Calu3 (cell line): ENCODE measurements at places on chromosomes 13 and 19. TPM values are rescaled to one million over a fixed set of nuclear protein-coding genes. Genes with fewer than 3 reads are reported as not detected.

DNA sequence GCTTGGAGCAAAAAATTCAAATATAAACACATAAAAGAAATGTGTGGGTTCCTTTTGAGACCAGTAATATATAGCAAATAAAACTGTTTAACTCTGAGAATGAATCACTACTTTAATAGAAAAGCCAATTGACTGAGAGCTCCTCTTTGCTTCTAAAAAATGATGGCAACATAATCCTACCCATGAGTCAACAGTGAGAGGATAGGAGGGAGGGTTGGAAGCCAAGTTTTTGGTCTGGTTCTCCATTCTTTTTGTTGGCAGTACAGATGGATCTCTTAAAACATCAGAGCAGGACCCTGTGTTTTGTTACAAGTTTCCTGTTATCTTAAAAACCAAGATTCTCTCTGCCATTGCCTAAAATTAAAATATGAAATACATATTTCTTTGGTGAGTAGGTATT, 50.0 kb upstream of the POSTN start:
- DNase-seq: no peak
- H3K27me3 ChIP-seq: no peaks in the 10 kb centered on the region

- no peak overlapping the region for H3K27ac ChIP-seq
- H3K4me1 ChIP-seq: peaks cover 12% of the 10 kb centered on the region
- no peak overlapping the region for H3K4me3 ChIP-seq
- no peak for DNase-seq
Observed at GRCh38 chr13:43273362-43273761, 250.0 kb downstream of the DNAJC15 start.

CAMSAP3 gene
- 26.0 and 30.3 TPM in 2 replicates for total RNA-seq

- H3K27ac ChIP-seq: no peak overlapping the region
- H3K36me3 ChIP-seq: no peaks in the 10 kb centered on the region
- DNase-seq: no peak
- H3K27me3 ChIP-seq: no peaks in the 10 kb centered on the region
Observed at GRCh38 chr13:32016119-32016518, 15.5 kb upstream of the FRY start.

- H3K27me3 ChIP-seq: no peaks in the 10 kb centered on the region
- H3K36me3 ChIP-seq: peaks cover 5% of the 10 kb centered on the region
- H3K4me3 ChIP-seq: no peak overlapping the region
- peaks cover 28% of the 10 kb centered on the region for H3K4me1 ChIP-seq
- no peak for DNase-seq
Observed at GRCh38 chr19:40641281-40641680, 40.1 kb downstream of the LTBP4 start.

DNA sequence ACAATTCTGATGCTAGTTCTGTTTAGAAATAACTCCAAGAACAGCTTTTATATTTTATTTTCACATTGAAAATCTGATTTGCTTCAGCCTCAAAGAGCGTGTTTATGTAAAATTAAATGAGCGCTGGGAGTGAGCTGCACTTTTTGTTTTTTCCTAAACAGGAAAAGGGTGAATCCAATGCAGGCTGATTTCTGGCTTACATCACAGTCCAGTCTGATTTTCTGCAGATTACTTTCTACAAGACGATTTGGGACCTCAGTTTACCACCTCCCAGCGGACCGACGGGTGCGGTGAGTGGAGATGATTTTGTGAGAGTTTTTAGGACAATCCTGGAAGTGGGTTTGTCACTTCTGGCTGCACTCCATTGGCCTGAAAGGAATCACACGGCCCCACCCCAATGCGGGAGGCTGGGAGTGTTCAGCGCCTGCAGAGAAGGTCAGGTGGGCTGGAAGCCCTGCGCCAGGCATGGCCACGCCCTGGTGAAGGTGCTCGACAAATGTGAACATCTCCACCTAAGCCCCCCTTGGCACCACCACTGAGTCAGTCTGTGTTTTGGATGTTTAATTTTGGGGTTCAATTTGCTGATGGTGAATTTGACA, 90.1 kb downstream of the ANKRD10 start:
- H3K4me3 ChIP-seq: no peak overlapping the region
- H3K4me1 ChIP-seq: no peaks in the 10 kb centered on the region
- no peaks in the 10 kb centered on the region for H3K36me3 ChIP-seq
- no peak overlapping the region for H3K27ac ChIP-seq
- no peaks in the 10 kb centered on the region for H3K27me3 ChIP-seq

ZIM2 gene
- total RNA-seq: not detected in 2 replicates

ZFP14 gene
- 4.6 and 4.8 TPM in 2 replicates for total RNA-seq

PROSER1 gene
- 36.0 and 39.5 TPM in 2 replicates for total RNA-seq

DNA sequence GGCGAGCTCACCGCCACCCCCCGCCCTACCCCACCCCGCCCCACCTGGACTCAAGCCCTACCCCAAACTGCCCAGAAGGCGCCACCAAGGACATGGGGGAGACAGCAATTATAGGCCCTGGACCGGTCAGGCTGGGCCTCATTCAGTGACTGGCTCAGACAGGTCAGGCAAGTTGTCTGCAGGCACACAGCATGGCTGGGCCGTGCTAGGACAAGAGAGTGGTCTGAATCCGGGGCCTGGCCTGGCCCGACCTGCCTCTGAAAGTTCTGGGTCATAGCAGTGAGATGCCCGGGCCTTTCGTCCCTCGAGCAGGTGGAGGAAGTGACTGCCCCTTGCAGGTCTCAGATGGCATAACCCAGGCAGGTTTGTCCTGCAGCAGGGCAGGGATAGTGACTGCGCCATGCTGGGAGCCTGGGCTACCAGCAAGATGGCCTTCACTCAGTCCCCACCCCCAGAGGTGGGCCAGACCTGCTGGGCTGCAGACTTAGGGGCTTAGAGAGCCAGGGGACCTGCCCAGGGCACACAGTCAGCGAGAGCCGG, 21.0 kb downstream of the COMP start:
- no peaks in the 10 kb centered on the region for H3K27me3 ChIP-seq
- no peak overlapping the region for H3K4me3 ChIP-seq
- peaks cover 5% of the 10 kb centered on the region for H3K36me3 ChIP-seq

WDR88 gene
- total RNA-seq: 1.1 TPM in 1 of 2 replicates, not detected in the other

DNA sequence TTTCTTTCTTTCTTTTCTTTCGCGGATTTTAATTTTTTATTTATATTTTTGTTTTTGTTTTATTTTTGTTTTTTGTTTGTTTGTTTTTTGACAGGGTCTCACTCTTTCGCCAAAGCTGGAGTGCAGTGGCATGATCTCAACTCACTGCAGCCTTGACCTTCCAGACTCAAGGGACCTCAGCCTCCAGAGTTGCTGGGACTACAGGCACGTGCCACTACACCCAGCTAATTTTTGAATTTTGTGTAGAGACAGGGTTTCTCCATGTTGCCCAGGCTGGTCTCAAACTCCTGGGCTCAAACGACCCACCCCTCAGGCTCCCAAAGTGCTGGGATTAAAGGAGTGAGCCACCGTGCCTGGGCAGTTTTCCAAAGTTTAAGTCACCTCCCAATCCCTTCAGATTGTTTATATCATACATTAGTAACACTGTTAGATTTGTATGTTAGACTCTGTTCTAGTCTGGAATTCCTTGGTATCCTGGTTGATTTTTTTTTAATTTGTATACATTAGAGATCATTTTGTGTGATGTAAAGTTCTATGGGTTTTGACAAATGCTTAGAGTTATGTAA, 597.3 kb downstream of the DCT start:
- no peaks in the 10 kb centered on the region for H3K4me1 ChIP-seq
- DNase-seq: no peak
- no peaks in the 10 kb centered on the region for H3K36me3 ChIP-seq
- no peak overlapping the region for H3K4me3 ChIP-seq
- H3K27ac ChIP-seq: no peak overlapping the region
- no peaks in the 10 kb centered on the region for H3K27me3 ChIP-seq

DNA sequence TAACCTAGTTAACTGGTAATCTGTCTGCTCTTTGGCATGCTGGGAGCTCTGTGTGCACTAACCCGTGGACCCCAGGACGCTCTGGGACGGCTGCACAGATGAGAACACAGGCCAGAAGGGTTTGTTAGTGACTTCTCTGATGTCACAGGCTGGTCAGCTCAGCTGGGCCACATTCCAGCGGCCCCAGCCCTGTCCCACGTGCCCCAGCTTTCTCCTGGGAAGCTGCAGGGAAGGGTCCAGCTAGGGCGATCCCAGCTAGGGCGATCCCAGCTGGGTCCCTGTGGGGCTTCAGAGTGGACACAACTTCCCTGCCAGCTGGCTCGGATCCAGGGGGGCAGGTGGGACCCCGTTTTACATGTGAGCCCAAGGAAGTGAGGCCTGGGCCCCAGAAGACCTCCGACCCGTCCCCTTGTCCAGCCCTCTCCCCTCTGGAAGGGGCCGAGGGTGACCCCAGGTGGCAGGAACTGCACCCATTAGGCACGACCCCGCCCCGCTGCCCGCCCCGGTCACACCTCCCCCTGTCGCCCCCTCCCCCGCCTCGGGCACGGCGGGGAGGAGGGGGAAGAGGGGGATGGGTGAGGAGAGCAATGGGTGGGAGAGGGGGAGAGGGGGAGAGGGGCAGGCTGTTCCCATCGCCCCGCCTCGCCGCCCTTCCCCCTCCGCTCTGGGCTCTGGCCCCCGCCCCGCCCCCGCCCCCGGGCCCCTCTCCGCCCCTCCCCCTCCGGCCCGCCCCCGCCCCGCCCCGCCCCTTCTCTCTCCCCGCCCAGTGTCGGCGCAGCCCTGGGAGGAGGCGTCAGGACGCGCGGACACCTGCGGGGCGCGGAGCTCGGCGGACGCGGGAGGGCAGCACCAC, 75.2 kb upstream of the MCF2L start:
- H3K27me3 ChIP-seq: no peaks in the 10 kb centered on the region
- H3K36me3 ChIP-seq: peaks cover 4% of the 10 kb centered on the region
- H3K27ac ChIP-seq: no peak overlapping the region

GRCh38 chr19:51664131-51664530, 17.5 kb upstream of the SIGLEC14 start:
- no peak overlapping the region for H3K27ac ChIP-seq
- H3K27me3 ChIP-seq: peaks cover 56% of the 10 kb centered on the region
- H3K4me1 ChIP-seq: no peaks in the 10 kb centered on the region
- no peaks in the 10 kb centered on the region for H3K36me3 ChIP-seq
- DNase-seq: no peak
- H3K4me3 ChIP-seq: no peak overlapping the region

- H3K27me3 ChIP-seq: peaks cover 93% of the 10 kb centered on the region
- H3K4me3 ChIP-seq: no peak overlapping the region
- H3K36me3 ChIP-seq: no peaks in the 10 kb centered on the region
- no peak overlapping the region for H3K27ac ChIP-seq
- H3K4me1 ChIP-seq: peaks cover 24% of the 10 kb centered on the region
- DNase-seq: peak; percentile 49
Observed at GRCh38 chr19:35449359-35450043, 1.4 kb downstream of the FFAR2 start.

NRTN gene
- total RNA-seq: 3.9 and 5.4 TPM in 2 replicates

DNA sequence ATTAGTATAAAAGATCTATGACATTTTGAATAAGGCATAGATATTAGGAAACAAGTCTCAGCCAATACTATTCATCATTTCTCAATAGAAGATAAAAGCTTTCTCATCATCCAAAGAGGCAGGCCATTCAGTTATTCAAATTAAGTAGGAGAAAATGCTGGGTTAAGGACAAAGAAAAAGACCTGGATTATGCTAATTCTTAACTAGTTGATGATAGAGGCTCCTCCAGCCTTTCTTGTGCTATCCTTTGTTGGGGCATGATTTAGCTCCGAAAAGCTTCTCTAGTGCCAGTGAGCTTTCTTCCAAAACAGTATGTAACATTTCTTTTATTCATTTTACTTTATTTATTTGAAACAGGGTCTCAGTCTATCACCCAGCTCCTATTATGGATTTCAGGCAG, 223.0 kb downstream of the DCLK1 start:
- H3K27ac ChIP-seq: no peak overlapping the region
- H3K36me3 ChIP-seq: no peaks in the 10 kb centered on the region
- no peak overlapping the region for H3K4me3 ChIP-seq
- no peak for DNase-seq
- H3K27me3 ChIP-seq: peaks cover 10% of the 10 kb centered on the region

GRCh38 chr13:100789968-100790367, 115.4 kb upstream of the TMTC4 start:
- H3K36me3 ChIP-seq: no peaks in the 10 kb centered on the region
- no peaks in the 10 kb centered on the region for H3K4me1 ChIP-seq
- H3K4me3 ChIP-seq: no peak overlapping the region
- no peak overlapping the region for H3K27ac ChIP-seq
- H3K27me3 ChIP-seq: no peaks in the 10 kb centered on the region

DNA sequence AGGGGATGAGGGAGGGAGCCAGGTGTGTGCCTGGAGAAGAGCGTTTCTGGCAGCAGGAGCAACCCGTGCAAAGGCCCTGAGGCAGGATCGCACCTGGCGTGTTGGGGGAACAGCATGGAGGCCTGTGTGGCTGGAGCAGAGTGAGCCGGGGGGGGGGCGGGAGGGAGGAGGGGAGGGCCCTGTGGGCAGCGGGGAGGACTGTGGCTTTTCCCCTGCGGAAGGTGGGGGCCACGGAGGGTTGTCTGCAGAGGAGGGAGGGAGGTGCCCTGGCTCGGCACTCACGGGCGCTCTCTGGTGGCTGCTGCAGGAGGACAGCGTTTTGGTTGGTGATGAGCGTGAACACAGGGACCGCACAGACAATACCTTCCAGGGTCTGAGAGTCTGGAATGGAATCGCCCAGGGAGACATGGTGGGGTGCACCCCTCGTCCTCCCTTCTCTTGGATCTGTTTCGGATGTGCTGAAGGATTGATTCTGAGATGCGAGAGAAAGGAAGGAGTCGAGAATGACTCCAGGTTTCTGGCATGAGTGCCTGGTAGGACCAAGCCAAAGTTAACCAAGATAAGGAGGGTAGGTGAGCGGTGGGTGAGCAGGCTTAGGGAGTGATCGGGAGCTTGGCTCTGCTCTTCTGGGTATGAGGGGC, 6.5 kb downstream of the RAB11B start:
- H3K4me3 ChIP-seq: no peak overlapping the region
- H3K36me3 ChIP-seq: peaks cover 7% of the 10 kb centered on the region
- no peak overlapping the region for H3K27ac ChIP-seq
- H3K27me3 ChIP-seq: no peaks in the 10 kb centered on the region

SIAH3 gene
- total RNA-seq: not detected in 2 replicates

DLL3 gene
- 0.19 and 0.42 TPM in 2 replicates for total RNA-seq

- H3K27me3 ChIP-seq: peaks cover 27% of the 10 kb centered on the region
- peaks cover 7% of the 10 kb centered on the region for H3K36me3 ChIP-seq
- H3K27ac ChIP-seq: no peak overlapping the region
- H3K4me1 ChIP-seq: no peaks in the 10 kb centered on the region
- no peak for DNase-seq
Observed at GRCh38 chr19:49475995-49476880, 2.2 kb downstream of the FLT3LG start.

- H3K4me1 ChIP-seq: peaks cover 9% of the 10 kb centered on the region
- H3K27ac ChIP-seq: no peak overlapping the region
- no peaks in the 10 kb centered on the region for H3K27me3 ChIP-seq
- no peak overlapping the region for H3K4me3 ChIP-seq
- peak; percentile 76 for DNase-seq
Observed at GRCh38 chr19:19361075-19361594, 40.5 kb downstream of the MAU2 start.

- no peak overlapping the region for H3K4me3 ChIP-seq
- H3K4me1 ChIP-seq: peaks cover 16% of the 10 kb centered on the region
- no peaks in the 10 kb centered on the region for H3K36me3 ChIP-seq
- DNase-seq: no peak
Observed at GRCh38 chr13:49746111-49746510, 46.4 kb downstream of the KPNA3 start.

- H3K27me3 ChIP-seq: no peaks in the 10 kb centered on the region
- no peaks in the 10 kb centered on the region for H3K4me1 ChIP-seq
- peaks cover 27% of the 10 kb centered on the region for H3K36me3 ChIP-seq
- no peak for DNase-seq
Observed at GRCh38 chr19:1645299-1645698, 7.1 kb downstream of the TCF3 start.

- H3K27ac ChIP-seq: no peak overlapping the region
- no peaks in the 10 kb centered on the region for H3K36me3 ChIP-seq
- no peaks in the 10 kb centered on the region for H3K4me1 ChIP-seq
- peaks cover 6% of the 10 kb centered on the region for H3K27me3 ChIP-seq
- DNase-seq: no peak
Observed at GRCh38 chr13:113862931-113863523, 849 bp downstream of the GAS6 start.

SYT3 gene
- not detected in 2 replicates for total RNA-seq
